ENCODE measurements at places on chromosomes 12 and 14.

- no peak for DNase-seq
These were observed 45.9 kb downstream of the GPR135 start for GRCh38 chr14:59419303-59419702.

- no peak for DNase-seq
These were observed 11.6 kb upstream of the PPP1CC start for GRCh38 chr12:110754101-110754793.

DNA sequence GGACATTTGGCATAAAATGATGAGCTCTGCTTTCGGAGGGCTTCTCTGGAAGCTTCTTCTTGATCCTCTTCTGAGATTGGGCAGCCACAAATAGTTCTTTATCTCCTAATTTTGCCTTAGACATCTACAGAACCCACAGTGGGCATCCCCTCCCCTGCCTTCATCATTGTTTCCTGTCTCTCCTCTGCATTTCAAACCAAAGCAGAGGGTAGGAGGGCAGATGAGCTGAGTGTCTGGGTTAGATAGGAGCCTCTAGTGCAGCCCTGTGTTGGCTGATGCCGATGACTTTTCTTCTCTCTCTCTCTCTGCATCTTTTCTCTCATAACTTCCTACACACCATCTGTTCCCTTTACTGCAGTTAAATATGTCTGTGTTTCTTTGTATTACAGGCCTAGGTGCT lies 8.5 kb upstream of the IL26 start:
- DNase-seq: no peak

DNA sequence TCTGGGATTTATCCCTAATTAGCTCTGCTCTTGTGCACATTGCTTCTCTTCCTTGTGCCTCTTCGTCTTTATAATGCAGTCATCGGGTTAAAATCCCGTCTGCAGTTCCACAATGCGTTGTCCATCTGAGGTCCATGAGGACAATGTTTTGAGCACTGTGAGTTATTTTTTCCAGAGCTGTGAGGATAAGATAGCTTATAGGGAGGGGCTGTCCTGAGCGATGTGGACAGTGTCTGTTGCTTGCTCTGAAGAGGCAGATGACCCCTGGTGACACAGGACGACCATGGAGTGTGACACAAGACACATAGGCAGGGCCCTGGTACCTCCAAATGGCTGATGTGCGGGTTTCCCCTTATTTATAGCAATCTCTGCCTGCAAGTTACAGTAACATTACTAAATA lies 132.5 kb downstream of the SMOC1 start:
- no peak for DNase-seq

GRCh38 chr14:90660865-90661570 lies 155.2 kb downstream of the TTC7B start:
- DNase-seq: no peak

DNA sequence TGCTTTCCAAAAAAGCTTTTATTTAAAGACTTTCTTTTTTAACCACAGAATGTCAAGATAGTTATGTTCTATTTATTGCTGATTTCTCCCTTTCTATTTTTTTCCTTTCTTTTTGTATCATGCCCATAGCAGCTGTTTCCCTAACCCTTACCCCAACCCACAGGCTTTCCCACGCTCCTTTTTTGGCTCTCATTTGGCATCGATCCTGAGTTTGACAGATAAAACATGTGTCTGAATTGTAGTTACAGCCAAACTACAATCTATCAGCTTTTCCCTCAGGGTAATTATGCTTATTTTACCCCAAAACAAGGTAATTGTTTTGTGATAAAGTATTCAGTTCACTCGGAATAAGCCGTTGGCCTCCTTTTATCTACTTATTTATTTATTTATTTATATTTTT lies 46.7 kb downstream of the PDE3A start:
- no peak for DNase-seq

DNA sequence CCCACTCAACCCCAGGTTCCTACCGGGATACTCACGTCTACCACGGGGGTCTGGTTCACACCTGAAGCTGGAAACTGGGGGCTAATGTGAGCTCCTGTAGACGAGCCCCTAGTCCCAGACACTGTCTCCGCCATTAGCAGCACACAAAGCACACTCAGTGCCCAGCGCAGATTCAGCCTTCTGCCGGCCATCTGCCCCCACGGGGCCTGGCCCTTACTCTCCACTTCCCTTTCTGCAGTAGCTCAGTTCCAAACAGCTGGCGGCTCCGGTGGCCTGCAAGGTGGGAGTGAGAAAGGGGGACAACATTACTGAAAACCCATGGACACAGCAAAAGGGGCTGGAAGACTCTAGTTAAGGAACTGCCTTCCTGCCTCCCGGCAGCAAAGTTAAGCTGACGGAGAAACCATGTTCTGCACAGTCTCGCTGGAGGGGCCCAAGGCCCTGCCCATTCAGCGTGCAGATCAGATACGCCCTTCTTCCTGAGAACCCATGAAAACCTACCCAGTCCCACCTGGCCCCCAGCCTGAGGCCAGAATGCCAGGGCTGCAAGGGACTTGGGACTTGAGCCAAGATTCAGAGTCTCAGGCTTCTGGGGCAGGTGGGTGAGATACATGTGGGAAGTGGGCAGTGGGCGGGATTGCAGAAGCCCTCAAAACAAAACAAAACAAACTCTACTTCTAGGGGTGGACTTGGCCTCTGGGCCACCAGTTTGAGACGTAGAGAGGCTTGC lies 2.1 kb downstream of the SLC8B1 start:
- no peak for DNase-seq

DNA sequence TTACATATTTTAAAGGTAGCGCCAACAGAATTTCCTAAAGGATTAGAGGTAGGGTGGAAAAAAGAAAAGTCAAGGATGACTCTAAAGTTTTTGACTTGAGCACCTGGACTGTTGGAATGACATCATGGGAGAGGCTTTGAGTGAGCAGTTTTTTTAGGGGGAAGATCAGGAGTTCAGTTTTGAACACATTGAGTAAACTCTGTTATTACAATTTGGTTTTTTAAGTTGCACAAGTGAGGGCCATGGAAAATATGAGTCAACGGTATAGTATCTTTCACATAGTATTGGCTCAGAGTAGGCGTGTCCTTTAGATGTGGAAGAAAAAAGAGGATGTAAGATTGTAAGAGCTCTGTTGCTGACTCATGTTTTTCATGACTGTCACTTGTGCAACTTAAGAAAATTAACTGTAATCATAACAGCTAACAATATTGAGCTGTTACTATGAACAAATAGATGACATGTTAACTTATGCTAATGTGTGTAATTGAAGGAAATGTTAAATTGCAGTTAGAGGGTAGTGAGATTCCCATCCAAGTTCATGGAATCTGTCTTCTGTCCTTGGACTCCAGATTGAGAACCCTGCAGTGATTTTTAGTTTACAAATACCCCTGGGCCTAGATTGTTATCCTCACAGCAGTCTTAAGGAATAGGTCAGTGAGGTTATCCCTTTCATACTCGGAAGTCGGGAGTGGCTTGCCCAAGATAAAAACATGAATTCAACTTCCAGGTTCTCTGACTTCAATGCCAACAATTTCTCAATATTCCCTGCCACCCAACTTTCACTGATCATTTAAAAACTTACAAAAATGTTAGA lies 48.2 kb upstream of the ATP2B1 start:
- no peak for DNase-seq

GRCh38 chr12:108856428-108857157 lies 790 bp downstream of the SSH1 start:
- peak; percentile 43 for DNase-seq

- no peak for DNase-seq
These were observed 56.7 kb downstream of the PPFIBP1 start for GRCh38 chr12:27580561-27581330.

Measured in stimulated activated CD4-positive, alpha-beta T cell treated with anti-CD3 and anti-CD28 coated beads, Interleukin-2, amount 100 ng/mL, for 48 hours (primary cell).